Activated CD8-positive, alpha-beta T cell treated with anti-CD3 and anti-CD28 coated beads for 36 hours (primary cell): ENCODE measurements at places on chromosomes 13 and 19.

- no peak for DNase-seq
These were observed 44.9 kb upstream of the F7 start for GRCh38 chr13:113060557-113061270.

DNA sequence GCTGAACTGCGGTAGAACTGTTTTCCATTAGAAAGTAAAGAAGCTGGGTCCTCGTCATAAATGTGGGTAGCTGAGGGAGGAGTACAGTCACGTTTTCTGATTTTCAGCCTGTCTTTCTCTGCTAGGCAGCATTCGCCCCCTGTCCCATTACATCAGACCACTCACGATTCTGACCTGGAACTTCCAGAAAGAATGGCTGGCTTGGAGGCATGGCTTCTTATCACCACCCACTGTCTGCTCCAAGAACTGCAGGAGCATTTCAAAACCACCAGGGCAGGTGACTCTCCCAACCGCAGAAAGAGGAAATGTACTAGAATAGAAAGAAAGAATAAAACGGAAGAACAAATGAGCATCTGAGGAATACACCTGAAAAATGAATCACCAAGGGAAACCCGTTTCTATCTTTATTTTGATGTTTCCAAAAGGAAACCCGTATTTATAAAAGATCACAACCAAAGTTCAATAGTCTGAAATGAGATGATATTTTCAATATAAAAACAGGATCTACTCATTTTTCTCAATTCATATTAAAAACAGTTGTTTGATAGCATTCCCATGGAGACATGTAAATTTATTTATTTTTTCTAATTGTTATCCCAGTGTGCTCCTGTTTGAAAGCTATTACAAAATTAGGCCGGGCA lies 22.1 kb upstream of the POMP start:
- DNase-seq, result peak; percentile 81

- peak; percentile 18 for DNase-seq
These were observed 63.7 kb upstream of the WDFY2 start for GRCh38 chr13:51520524-51520923.

- no peak for DNase-seq
These were observed 624.4 kb upstream of the KLHL1 start for GRCh38 chr13:70732611-70733010.

DNA sequence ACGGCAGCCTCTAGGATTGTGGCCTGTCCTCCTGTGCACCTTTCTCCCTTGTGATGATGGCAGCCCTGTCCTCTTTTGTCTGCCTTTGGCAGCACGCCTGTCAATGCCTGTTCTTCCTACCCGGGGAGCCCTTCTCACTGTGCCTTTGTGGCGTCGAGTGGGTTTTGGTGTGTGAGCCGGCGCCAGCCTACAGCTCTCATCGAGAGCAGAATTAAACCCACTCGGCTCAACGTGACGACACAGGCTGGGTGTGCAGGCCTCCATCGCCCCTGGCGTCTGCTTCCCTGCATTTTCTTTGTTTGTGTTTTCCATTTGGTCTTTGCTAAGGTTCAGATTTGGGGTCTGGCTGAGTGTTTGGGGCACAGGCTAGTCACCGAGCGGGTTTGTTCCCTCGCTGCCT lies 34.4 kb downstream of the AP1M1 start:
- no peak for DNase-seq

GRCh38 chr13:90690458-90691080 lies 656.9 kb upstream of the MIR17HG start:
- DNase-seq, result no peak

DNA sequence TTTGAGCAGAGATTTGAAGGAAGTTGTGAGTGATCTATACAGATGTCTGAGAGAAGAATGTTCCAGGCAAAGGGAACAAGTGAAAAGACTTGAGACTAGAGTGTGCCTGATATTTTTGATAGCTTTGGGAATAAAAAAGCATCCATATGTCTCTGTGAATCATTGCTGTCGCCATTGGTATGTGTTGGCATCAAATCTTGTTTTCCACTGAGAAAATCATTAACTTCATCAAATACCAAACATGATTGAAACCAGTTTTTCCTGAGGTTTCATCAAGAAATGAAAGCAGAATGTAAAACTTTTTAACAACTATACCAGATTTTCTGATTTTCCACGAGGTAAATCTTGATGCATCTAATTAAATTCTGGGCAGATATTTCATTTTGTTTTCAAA lies 862.6 kb downstream of the DIAPH3 start:
- no peak for DNase-seq

- DNase-seq, result no peak
These were observed 893.8 kb upstream of the SLC10A2 start for GRCh38 chr13:103960001-103960400.

DNA sequence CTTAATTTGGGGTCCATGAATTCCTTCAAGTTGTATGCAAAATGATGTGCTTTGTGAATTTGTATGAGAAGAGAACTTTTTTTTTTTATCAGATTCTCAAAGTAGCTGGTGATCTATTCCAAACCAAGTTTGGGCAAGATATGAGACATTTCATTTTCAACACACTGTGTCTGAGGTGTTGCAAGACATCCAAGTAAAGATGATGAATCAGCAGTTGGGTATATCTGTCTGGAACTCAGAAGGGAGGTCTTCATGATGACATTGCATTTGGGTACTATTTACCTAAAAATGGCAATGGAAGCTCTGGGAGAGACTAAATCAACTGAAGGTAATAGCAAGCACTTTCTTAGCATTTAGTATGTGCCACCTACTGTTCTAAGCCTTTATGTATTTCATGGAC lies 2.8 kb downstream of the FAM124A start:
- DNase-seq, result no peak
